ENCODE measurements at places on chromosomes 3 and 15.

DNA sequence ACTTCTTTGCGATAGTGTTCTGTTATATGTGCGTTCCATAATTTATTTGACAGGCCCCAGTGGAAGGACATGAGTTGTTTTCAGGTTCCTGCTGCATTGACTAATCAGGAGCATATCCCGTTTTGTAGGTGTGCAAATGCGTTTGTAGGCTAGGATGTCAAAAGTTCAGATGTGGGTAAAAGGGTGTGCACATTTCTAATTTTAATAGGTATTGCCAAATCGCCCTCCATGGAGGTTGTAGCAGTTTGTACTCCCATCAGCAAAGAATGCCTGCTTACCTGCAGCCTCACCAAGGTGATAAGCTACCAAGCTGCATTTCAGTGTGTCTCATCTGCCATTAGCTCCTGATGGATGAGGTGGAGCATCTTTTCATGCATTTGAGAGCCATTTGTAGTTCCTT, 36.3 kb downstream of the KLF13 start:
- peaks cover 97% of the 10 kb centered on the region for H3K4me1 ChIP-seq
- H3K27me3 ChIP-seq = no peaks in the 10 kb centered on the region
- no peaks in the 10 kb centered on the region for H3K36me3 ChIP-seq
- DNase-seq = no peak
- H3K4me3 ChIP-seq = no peak overlapping the region

- no peak overlapping the region for H3K4me3 ChIP-seq
- H3K36me3 ChIP-seq = no peaks in the 10 kb centered on the region
- no peak for DNase-seq
- H3K27ac ChIP-seq = no peak overlapping the region
These were observed 49.0 kb downstream of the CLDN11 start for GRCh38 chr3:170467571-170468147.

- H3K4me3 ChIP-seq = no peak overlapping the region
- DNase-seq = no peak
- H3K27ac ChIP-seq = no peak overlapping the region
- no peaks in the 10 kb centered on the region for H3K36me3 ChIP-seq
- H3K27me3 ChIP-seq = no peaks in the 10 kb centered on the region
These were observed 30.6 kb upstream of the SLC6A1 start for GRCh38 chr3:10961921-10962320.

DNA sequence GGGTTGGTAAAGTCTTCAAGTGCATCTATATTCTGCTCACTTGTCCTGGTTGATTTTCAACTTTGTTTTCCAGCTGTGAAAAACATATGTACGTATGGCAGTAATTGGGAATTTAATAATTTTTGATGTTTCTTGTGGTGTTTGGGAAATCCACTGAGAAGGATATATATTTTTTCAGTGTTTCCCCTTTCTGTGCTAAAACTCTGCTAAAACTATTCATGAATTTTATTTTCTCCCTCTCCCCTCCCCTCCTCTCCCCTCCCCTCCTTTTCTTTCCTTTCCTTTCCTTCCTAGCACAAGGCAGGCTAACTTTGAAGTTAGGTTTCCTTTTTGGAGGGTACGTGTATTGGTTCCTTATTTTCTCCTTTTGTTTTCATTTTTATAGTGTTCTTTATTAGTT, 220.7 kb downstream of the PDCD6IP start:
- no peak overlapping the region for H3K4me3 ChIP-seq
- H3K27ac ChIP-seq = no peak overlapping the region
- H3K4me1 ChIP-seq = peaks cover 7% of the 10 kb centered on the region
- no peak for DNase-seq
- H3K27me3 ChIP-seq = no peaks in the 10 kb centered on the region
- H3K36me3 ChIP-seq = no peaks in the 10 kb centered on the region

GRCh38 chr15:39602143-39602542, 21.3 kb downstream of the THBS1 start:
- H3K4me1 ChIP-seq = no peaks in the 10 kb centered on the region
- no peak overlapping the region for H3K27ac ChIP-seq
- no peaks in the 10 kb centered on the region for H3K27me3 ChIP-seq
- no peak for DNase-seq
- no peaks in the 10 kb centered on the region for H3K36me3 ChIP-seq
- H3K4me3 ChIP-seq = no peak overlapping the region

All from effector memory CD4-positive, alpha-beta T cell (primary cell).